Activated gamma-delta T cell (primary cell): ENCODE measurements at places on chromosomes 6 and 20.

DNA sequence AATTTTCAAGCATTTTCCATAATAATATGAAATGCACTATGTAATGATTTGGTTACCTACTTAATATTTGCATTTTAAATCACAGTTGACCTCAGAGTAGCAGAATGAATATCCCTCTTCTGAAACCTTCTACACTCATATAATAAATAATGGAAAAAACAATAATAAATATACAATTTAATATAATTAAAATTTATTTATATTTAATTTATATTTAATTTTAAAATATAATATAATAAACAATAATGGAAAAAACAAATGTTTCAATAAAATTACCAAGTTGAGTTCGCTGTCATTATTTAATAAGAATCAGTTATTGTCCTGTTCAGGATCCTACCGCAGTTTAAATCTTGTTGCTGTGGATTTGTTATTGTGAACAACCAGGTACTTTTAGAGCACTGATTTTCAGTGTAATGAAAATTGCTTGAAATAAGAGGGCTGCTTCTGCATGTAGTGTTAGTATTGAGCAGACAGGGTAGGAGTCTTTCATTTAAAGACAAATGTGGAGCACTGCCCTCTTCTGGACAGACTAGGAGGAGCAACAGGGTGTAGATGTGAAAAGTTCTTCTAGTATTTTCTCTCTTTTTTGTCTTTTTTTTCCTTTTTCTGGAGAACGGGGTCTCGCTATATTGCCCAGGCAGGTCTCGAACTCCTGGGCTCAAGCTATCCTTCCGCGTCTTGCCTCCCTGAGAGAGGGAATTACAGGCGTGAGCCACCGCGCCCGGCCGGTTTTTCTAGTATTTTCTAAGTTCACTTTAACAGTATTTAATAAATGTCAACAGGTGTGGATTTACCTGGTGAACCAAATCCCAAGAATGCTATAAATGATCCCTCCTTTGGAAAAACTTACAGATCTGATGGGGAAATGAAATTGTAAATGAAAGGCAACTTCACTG lies 13.6 kb downstream of the TRAPPC3L start:
- no peak for DNase-seq

- no peak for DNase-seq
Measured at GRCh38 chr6:10276106-10276505, 138.8 kb downstream of the TFAP2A start.

GRCh38 chr20:9911519-9911918 lies 72.6 kb upstream of the PAK5 start:
- no peak for DNase-seq

GRCh38 chr6:55675941-55676340 lies 96.9 kb upstream of the HMGCLL1 start:
- DNase-seq: no peak

- DNase-seq: no peak
Measured at GRCh38 chr6:112033791-112034615, 19.9 kb upstream of the CCN6 start.

DNA sequence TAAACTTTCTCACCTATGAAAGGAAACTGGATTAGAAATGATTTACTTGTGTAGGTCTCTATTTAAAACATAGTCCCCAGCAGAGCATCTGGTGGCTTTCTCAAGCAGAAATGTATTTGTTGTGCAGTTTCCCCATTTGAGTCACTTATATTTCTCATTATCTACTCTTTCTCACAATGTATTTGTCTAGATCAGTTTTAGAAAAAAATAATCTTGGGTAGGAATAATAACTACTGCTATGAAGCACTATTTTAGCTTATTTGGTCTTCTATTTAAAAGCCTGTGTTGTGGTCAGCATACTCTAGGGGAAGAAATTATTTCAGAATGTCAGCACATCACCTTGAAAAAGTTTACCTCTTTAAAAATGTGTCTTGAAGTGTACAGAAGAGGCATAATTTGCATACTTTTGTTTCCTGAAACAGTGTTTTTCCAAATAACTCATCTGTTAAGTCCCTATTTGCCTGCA lies 60.9 kb upstream of the PRL start:
- DNase-seq: no peak

DNA sequence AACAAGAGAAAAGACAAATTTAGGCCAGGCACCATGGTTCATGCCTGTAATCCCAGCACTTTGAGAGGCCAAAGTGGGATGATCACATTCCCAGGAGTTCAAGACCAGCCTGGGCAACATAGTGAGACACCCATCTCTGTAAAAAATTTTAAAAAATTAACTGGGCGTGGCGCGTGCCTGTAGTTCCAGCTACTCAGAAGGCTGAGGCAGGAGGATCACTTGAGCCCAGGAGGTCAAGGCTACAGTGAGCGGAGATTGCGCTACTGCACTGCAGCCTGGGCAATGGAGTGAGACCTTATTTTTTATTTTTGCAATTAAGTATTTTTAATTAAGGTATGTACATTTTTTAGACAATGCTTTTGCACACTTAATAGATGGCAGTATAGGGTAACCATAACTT lies 3.3 kb downstream of the MTHFD1L start:
- DNase-seq: no peak

GRCh38 chr6:26532699-26533531 lies 5.3 kb upstream of the HMGN4 start:
- DNase-seq: no peak

DNA sequence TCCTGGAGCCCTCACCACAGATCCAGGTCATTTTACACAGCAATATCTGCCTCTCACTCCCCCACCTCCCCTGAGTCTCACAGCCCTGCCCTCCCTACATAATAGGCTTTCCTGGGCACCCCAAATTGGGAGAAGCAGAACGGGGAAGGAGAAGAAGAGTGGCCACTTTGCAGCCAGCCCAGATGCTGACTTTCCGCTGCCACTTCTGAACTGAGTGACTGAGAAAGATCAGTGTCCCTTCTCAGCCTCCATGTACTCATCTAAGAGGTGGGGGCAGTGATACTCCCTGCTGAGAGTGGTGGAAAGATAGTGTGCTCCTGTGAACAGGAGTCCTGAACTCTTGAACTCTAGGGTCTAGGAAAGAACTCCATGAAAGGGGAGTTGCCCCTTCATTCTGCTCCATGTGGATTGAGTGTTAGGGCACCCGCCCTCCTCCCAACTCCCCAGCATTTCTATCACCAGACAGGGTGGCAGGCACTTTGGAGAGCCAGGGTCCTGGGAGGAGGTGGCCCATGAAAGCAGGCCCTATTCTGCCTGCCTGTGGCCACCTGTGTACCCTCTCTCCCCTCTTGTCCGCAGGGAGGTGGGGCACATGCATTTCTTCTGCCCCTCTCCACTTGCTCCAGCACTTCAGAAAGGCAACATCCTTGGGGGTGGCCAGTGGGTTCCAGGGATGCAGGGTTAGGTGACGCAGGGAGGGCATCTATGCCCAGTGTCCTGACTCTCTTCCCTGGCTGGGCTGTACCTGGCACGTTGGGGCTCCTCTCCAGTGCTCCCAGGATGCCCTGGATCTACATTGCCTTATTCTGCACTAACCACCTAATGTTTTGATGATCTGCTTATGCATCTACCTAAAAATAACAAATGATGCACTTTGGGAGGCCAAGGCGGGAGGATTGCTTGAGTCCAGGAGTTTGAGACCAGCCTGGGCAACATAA lies 38.3 kb upstream of the MRPS18A start:
- DNase-seq: no peak

DNA sequence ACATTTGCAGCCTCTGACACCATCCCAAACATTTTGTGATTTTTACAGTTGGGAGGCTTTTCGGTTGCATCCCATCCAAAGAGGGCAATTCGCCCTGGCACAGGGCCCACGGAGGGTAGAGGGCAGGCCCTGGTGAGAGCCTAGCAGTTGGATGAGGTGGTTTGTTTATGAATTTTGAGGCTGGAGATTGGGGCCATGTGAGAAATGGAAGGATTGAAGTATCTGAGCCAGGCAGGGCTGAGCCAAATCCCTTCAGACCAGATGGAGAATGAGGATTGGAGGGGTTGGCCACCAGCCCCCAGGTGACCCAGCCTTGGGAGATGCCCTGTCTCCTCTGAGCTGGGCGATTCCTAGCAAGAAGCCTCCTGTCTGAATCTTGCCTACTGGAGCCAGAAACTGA lies 52.6 kb upstream of the CCDC167 start:
- no peak for DNase-seq

DNA sequence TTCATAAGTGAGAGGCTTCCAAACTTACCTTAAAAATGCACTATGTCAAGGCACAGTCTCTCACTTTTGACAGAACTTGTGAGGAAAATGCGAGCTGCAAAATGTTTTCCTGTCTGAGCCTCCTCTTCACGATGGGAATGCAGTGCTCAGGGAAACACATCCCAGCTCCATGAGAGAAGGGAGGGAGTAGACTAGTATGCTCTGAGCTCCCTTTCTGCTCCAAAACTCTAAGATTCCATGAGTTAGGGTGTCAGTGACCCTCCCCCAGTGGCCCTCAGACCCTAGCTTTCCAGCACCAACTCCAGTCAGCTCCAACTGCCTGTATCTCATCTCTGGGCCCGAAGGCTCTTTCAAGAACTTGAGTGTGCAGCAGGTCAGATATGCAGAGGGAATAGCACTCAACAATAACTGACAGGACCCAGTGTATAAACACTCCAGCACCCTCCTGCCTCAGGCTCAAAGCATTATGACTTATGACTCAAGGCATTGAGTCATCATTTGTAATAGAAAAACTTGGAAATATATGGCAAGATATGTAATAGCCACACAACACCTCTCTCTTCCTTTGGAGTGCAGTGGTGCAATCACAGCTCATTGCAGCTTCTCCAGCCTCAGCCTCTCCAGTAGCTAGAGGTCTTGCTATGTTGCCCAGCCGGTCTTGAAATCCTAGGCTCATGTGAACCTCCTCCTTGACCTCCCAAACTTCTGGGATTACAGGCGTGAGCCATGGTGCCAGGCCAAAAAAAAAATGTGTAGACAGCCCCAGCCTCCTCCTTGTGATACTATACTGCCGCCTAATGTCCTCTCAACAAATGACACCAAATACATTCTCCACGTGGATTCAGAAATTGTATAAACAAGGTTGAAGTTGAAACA lies 16.7 kb upstream of the ENTPD6 start:
- no peak for DNase-seq

GRCh38 chr6:165042912-165043311 lies 266.5 kb downstream of the C6orf118 start:
- no peak for DNase-seq

DNA sequence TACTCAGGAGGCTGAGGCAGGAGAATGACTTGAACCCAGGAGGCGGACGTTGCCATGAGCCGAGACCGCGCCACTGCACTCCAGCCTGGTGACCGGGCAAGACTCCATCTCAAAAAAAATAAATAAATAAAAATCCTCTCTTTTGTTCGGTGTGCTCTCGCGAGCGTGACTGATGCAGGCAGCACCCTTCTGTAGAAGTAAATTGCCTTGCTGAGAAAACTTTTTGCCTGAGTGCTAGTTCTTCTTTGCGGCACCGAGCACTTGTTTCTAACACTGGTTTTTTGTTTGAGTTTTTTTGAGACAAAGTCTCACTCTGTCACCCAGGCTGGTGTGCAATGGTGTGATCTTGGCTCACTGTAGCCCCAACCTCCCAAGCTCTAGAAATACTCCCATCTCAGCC lies 30.5 kb downstream of the PLN start:
- DNase-seq: no peak

- no peak for DNase-seq
Measured at GRCh38 chr6:129575378-129576118, 134.4 kb downstream of the ARHGAP18 start.
